ENCODE measurements at places on chromosomes 2 and 18. TPM values are rescaled to one million over a fixed set of nuclear protein-coding genes. Genes with fewer than 3 reads are reported as not detected.

DNA sequence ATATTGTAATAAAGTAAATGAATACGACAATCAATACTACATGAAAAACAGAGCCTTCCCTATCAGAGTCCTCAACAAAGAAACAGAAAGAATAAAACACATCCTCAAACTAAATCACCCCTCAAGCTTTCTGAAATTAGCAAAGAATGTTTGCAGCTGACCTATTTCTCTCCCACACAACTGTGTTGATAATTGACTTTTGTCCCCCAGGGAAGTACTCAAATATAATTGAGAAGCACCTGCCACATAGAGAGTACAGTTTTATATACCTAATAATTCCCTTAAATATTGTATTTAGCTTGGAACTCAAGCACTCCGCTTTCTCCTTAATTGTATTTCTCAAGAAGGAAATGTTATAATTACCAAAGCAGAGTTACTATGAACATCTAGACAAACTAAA, 12.6 kb downstream of the CACNB4 start:
- no peak for DNase-seq

CNOT11 gene
- 70.6 TPM for total RNA-seq

EN1 gene
- total RNA-seq = not detected

DNA sequence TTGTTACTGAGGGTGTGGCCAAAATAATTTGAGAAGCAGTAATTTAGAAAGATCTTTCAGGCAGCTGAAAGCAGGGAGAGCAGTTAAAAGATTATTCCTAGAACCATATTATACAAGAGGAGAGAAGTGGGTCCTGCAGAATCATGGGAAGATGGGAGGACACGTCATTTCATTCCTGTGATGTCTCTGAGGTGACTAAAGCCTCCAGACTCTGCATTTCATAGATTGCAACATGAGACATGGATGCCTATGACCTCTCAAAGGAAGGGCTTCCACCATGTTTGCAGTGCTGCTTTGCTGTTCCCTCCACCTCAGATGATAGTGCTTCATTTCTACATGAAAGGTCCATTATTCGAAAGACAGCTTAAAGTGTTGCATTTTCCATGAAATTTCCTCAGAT, 788.4 kb downstream of the TSN start:
- DNase-seq = no peak

ATIC gene
- total RNA-seq = 287 TPM

GRCh38 chr18:9062418-9062751, 40.1 kb upstream of the NDUFV2 start:
- DNase-seq = no peak

GRCh38 chr2:26631401-26632170, 9.6 kb downstream of the CIB4 start:
- no peak for DNase-seq

REG3A gene
- not detected for total RNA-seq

DNA sequence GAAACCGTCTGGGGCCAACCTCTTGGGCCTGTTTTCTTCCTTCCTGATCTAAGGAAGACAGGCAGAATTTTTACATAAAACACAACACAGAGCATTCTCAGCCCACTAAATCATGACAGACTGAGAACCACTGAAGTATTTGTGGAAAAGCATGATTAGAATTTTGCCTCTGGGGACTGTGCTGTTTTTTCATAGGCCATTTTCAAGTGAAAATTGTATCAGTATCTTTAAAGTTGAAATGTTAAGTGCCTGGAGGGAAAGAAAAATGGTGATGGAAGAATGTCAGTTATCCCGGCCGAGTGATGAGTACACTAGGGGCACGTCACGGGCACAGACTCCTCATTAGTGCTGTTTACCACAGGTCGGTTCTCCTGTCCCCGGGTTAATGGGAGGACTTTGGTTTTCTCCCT, 36.9 kb downstream of the EHD3 start:
- no peak for DNase-seq

ELAC1 gene
- total RNA-seq = 7.7 TPM

GRCh38 chr18:13611142-13611600, 115.2 kb downstream of the FAM210A start:
- no peak for DNase-seq

- no peak for DNase-seq
These were observed 33.1 kb upstream of the STON1 start for GRCh38 chr2:48496849-48497248.

KCNJ13 gene
- total RNA-seq = not detected

- DNase-seq = no peak
These were observed 9.5 kb upstream of the RPRM start for GRCh38 chr2:153488072-153488471.

All from activated T-helper 1 cell treated with anti-CD3 and anti-CD28 coated beads, Interleukin-12 subunit alpha, Interleukin-12 subunit beta, Interleukin-2, Interleukin-4 antibody, amounts not matched to agents 30 ng/mL and 10 ng/mL and 1 ng/mL, durations not matched to agents 14 hours and 24 hours and 36 hours (primary cell).